SK-N-DZ (cell line): ENCODE measurements at places on chromosomes 2 and 18.

- DNase-seq = no peak
These were observed 323.3 kb downstream of the TGIF1 start for GRCh38 chr18:3773303-3773702.

- peak; percentile 83 for DNase-seq
These were observed 9.5 kb downstream of the INPP1 start for GRCh38 chr2:190352668-190353536.

DNA sequence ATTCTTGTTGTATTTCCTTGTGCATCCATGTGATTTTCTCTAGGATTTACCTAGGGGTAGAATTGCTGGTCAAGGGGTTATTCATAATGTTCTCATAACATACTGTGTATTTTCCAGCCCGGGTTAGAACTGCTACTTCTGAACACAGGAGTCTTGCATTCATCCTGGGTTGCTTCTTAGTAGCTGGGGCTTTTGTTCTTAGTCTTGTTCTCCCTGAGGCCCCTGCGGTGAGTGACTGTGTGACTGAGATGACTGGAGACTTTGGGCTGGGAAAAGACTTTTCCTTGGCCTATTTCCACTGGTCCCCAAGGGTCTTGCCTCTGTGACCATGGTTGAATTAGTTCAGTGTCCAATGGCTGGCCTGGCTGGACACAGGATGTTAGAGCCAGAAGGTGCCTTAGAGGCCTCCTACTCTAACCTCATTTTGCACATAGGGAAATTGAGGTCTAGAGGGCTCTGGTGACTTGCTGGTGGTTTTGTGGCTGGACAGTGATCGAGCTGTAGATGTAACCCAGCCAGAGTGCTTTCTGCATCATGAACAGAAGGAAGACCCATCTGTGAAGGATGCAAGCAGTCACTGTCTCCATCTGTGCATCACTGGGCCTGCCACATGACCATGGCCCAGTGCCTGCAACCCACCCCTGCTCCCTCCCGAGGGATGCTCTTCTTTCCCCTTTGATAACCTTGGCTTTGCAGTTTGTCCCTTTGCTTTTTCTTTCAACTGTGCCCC lies 233.3 kb downstream of the FHOD3 start:
- DNase-seq = no peak

GRCh38 chr2:190156530-190157212 lies 94.1 kb upstream of the MSTN start:
- no peak for DNase-seq

DNA sequence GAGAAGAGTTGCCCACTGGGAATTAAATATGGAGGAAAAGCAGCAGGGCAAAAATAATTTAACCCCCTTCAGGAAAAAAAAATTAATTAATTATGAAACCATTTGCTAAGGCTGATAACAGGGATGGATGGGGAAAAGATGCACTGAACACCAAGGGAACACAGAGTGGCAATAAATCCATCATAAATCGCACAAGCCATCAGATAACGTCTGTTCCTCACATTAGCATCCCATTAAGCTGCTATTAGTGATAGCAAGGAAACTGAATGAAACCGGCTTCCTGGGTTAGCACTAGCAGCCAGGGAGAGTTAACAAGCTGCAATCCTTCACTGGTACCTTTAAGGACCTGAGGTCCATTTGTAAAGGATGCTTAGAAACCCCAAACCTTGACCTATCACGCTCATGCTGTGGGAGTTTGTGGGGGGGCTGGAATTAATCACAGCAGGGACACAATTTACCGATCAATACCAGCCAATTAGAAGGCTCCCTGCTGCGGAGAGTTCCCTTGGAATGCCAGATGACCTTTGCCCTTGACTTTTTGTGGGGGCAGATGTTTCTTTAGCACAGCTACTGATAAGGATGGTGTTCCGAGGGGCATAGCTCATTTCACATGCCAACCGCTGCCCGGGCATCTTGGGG lies 175.5 kb upstream of the KLF7 start:
- DNase-seq = peak; percentile 53

DNA sequence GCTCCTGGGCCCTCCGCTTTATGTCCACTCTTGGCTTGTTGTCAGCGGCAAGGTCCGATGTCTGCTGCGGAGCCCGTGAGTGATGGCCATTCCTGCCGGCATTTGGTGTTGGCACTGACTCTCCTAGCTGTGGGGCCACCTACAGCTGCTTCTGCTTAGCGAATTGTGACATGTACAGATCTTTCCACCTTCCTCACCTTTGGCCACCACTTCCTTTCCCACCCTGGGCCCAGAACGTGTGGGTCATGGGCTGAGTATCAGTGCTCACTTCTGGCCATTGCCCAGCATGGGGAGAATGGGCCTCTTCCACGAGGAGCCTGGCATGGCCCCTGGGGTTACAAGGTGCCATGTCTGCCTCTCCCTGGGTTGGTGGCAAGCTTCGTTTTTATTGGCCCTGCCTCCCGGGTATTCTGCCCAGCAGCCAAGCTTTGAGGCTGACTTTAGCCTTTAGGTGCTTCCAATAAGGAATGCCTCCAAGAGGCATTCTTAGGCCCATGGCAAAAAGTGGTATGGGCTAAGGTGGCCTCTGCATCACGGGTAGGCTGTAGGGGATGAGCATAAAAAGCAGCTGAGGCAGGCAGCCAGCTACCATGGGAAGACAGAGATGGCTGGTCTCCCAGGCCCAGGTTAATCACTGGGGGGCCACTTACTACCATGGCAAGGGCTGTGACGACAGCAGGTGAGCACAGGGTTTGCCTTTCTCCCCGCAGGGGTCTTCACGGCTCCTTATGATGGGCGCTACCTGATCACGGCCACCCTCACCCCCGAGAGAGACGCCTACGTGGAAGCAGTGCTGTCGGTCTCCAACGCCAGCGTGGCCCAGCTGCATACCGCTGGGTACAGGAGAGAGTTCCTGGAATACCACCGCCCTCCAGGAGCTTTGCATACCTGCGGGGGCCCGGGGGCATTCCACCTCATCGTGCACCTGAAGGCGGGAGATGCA lies 65.8 kb downstream of the EMILIN2 start:
- no peak for DNase-seq

DNA sequence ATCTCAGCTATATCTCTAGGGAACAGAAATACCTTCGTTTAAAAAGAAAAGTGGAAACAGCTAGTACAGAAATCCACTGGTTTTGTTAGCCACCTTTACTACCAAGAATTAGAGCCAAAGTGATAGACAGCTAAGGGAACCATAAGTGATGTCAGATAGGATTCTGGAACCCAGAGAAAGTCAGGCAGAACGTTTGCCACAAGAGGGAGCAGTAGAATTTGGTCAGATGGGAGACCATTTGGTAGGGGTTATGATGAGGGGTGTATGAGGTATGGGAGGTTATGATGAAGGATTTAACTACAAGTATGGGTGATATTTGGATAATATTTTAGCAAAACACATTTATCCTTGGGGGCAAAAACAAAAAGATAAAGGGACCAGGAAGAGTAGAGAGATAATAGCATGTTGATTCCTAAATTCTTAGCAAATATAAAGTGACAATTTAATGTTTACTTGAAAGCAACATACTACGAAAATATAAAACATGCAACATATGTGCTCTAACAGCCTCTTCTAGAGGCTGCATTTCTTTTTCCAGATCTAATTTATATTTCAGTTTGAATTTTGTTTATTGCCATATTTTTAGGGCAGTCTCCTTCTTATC lies 3.3 kb downstream of the SLC8A1 start:
- DNase-seq = peak; percentile 80

GRCh38 chr2:59066787-59067399 lies 825.8 kb upstream of the FANCL start:
- DNase-seq = no peak

- DNase-seq = no peak
These were observed 17.5 kb upstream of the MAP3K20 start for GRCh38 chr2:173058097-173058496.

- no peak for DNase-seq
These were observed 84.9 kb downstream of the MALT1 start for GRCh38 chr18:58756148-58756547.

DNA sequence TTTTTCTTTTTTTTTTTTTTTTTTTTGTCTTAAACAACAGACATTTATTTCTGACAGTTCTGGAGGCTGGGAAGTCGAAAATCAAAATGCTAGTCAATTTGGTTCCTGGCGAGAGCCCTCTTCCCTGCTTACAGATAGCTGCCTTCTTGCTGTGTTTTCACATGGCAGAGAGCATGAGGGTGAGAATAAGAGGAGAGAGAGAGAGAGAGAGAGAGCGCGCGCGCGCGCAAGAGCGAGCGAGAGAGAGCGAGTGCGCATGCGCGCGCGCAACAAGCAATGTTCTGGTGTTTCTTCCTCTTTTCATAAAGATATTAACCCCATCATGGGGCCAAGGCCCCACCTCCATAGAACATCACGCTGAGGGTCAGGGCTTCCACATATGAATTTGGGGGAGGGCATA lies 20.9 kb downstream of the MTCL1 start:
- no peak for DNase-seq

GRCh38 chr2:166765141-166765540 lies 123.1 kb upstream of the XIRP2 start:
- DNase-seq = peak; percentile 2

DNA sequence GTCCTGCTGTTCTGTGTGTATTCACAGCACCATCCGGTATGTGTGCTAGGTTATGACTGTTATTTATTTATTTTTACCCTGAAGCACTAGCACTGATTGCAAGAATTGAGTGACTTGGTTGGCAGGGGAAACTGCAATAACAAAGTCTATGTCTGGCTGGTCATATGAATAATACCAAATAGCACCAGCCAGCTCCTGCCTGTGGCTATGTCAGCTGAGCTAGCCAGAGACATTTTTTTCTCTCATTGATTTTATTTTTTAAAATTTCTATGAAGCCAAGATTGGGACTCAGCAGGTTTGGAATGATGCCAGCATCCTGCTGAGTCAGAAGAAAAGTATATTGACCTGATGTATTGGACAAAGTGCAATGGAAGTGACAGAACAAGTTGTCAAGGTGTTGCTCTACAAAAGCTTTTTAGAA lies 188.5 kb upstream of the CDH2 start:
- DNase-seq = no peak

- no peak for DNase-seq
These were observed 292.1 kb downstream of the EXOC6B start for GRCh38 chr2:72533765-72534164.

DNA sequence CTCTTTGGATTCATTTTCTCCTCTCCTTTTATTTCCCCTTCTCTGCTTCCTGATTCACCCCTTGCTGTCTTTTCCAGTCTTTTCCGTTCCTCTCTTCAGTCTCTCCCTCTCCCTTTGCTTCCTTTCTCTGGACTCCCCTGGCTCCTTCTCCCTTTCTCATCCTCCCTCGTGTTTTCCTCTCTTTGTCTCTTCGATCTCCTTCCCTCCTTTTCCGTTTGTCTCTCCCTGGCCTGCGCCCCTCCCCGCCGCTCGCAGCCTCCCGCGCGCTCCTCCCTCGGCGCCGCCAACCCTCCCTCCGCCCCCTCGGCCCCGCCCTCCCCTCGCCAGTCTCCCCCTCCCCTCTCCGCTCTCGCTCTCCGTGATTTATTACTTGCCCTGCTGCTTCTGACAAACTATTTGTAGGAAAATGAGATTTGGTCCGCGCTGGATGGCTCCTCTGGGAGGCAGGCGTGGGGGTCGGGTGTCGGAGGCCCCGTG lies 46.0 kb upstream of the PAX8 start:
- DNase-seq = peak; percentile 73

DNA sequence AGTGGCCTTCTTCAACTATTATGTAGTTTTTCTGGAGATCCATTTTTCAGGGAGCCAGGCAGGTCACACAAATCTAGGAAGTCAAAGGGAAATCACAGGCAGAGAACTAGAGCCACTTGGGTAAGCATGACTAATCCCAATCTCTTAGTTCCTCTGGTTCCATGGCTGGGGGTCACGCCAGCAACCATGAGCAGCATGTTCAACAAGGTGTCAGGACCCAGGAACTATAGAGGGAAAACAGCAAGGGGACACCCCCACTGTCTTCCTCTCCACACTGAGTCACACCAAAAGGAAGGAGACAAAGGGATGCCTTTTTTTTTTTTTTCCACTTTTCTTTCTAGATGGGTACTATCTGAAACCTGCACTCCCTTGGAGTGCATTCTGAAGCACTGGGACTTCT lies 250.9 kb downstream of the OTX1 start:
- DNase-seq = no peak

GRCh38 chr2:33634261-33634910 lies 35.3 kb upstream of the FAM98A start:
- no peak for DNase-seq

DNA sequence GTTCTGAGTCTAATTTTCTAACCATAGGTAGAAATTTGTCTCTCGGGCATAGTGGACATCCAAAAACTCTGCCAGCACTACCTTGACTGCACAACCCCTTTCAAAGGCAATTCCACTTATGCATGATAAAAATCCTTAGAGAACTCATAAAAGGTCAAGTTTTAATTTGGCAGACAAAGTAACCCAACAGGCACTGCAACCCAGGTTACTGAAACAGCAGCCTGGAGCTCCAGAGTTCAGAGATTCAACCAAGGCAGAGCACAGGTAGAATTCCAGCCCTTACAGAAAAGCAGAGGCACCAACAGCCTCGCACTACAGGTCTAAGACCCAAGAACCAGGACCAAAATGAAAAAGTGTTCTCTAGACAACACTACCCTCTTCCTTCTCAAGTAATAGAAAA lies 1.8 kb downstream of the DTNB start:
- no peak for DNase-seq

GRCh38 chr2:222399038-222399783 lies 25.1 kb upstream of the SGPP2 start:
- peak; percentile 95 for DNase-seq

- no peak for DNase-seq
These were observed 32.2 kb upstream of the GLI2 start for GRCh38 chr2:120703330-120703994.

GRCh38 chr2:218811382-218811781 lies 20.2 kb downstream of the PRKAG3 start:
- DNase-seq = no peak

DNA sequence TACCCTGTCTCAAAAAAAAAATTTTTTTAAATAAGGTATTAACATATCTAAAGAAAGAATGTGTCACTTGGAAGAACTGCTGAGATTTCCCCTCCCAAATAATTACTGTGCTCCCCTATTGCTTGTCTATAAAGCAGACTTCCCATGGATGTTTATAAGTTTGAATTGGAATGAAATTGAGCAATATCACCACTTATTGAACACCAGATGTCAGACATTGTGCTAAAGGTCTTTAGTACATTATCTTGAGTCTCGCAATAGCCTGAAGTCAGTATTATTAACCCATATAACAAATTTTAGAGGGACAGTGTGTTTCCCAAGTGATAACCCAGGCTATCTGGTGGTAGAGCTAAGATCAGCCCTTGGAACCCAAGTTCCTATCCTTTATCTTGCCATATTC lies 102.9 kb upstream of the MSH2 start:
- no peak for DNase-seq

- no peak for DNase-seq
These were observed 28.9 kb upstream of the HDAC4 start for GRCh38 chr2:239429473-239430350.

GRCh38 chr2:26471289-26471688 lies 6.6 kb downstream of the OTOF start:
- no peak for DNase-seq

- DNase-seq = peak; percentile 74
These were observed 56.5 kb downstream of the EMX1 start for GRCh38 chr2:72973566-72974435.

- DNase-seq = no peak
These were observed 65.0 kb upstream of the PPM1B start for GRCh38 chr2:44103639-44104038.
